ENCODE measurements at places on chromosomes 13 and 19.

- no peak for DNase-seq
Measured at GRCh38 chr13:52012512-52012836, 276 bp downstream of the ALG11 start.

- DNase-seq: no peak
Measured at GRCh38 chr13:112776971-112777370, 87.1 kb downstream of the ATP11A start.

DNA sequence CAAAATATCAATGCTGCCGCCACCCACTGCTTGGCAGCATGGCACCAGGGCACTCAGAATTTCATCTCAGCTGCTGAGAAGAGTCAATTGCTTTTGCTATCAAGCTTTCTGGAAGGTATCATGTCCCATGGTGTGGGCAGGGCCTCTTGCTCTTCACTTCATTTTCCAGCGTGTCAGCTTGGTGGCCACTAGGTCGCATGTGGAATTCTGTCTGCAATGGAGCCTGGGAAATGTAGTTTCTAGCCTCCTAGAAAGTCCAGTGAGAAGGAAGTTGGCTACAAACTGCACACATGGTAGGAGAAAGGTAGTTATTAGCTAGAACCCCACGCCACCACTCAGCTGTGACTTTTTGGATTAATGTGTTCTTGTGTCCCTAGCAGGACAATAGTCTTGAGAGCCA lies 105.3 kb downstream of the MYO16 start:
- DNase-seq: no peak

- DNase-seq: peak; percentile 17
Measured at GRCh38 chr19:53132141-53132991, at the start of gene ZNF415. ZNF415 (minus strand) TSS chr19:53132910; CDS start chr19:53122676, 10,234 bp downstream.

DNA sequence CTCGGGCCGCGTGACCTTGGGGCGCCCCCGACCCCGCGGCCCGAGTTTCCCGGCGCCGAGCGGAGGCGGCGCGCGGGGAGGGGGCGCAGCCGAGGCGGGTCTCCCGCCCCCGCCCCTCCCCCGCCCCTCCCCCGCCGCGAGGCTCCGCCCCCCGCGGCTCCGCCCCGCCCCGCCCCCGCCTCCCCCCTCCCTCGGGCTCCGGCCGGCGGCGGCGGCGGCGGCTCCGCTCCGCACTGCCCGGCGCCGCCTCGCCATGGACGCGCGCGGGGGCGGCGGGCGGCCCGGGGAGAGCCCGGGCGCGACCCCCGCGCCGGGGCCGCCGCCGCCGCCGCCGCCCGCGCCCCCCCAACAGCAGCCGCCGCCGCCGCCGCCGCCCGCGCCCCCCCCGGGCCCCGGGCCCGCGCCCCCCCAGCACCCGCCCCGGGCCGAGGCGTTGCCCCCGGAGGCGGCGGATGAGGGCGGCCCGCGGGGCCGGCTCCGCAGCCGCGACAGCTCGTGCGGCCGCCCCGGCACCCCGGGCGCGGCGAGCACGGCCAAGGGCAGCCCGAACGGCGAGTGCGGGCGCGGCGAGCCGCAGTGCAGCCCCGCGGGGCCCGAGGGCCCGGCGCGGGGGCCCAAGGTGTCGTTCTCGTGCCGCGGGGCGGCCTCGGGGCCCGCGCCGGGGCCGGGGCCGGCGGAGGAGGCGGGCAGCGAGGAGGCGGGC lies at the start of gene HCN2:
Gene HCN2, plus strand, starts transcription at position 189 of the 703 bp plus-strand sequence. Its CDS starts 65 bp downstream, at position 254.
- DNase-seq: no peak

- no peak for DNase-seq
Measured at GRCh38 chr13:23622985-23623384, 52.8 kb downstream of the TNFRSF19 start.

DNA sequence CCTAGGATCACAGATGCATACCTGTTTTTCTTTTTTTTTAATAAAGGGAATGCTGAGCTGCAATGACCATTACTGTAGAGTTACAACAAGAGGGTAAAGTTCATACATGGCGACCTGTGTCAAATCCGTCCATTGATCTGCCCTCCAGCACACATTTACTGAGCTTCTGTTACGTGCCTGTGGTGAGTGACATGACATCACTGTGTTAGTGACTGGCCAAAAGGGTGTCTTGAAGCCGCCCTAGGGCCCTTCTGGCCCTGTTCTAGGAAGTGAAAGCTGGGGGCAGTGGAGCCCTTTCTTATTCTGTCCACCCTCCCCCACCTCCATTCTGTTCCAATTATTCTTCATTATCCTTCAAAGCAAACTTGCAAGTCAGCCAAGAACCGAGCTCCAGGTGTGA lies 66.3 kb downstream of the ZIC5 start:
- no peak for DNase-seq

GRCh38 chr19:7654401-7654800 lies 14.4 kb upstream of the RETN start:
- DNase-seq: no peak

GRCh38 chr19:8085598-8086408 lies 33.2 kb downstream of the CCL25 start:
- no peak for DNase-seq

DNA sequence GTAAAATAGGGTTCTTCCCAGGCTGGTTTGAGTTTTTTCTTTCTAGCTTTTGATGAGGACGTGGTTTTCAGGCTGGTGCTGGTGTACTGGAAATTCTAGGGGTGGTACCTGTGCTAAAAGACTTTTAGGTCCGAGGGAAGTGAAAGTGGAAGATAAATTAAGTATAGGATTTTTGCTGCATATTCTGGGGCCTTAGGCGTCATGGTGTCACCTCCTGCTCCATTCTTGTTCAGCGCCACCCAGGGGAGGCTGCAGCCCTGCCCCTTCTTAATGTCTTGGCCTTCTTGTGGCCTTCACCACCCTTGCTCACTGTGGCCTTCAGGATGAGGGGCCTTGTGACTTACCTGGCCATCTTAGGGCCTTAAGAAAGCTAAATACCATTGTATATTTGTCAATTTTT lies 12.4 kb downstream of the ZNF552 start:
- no peak for DNase-seq

DNA sequence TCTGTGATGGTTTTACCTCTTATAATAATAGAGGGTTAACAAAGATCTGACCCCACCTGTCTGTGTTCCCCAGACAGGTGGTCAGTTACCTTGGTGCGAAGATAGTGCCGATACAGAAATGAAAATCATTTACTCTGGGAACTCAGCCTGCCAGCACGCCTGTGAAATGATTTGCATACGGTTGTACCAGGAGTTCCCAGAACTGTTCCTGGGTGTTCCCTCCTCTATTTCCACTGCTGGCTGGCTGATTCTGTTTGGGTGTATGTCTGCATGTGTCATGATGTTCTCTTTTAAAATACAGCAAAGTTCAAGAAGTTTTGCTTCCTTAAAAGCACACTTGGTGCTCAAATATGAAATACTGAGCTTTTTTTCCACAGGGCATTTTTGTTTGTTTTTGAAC lies 527.1 kb downstream of the FGF9 start:
- DNase-seq: no peak

DNA sequence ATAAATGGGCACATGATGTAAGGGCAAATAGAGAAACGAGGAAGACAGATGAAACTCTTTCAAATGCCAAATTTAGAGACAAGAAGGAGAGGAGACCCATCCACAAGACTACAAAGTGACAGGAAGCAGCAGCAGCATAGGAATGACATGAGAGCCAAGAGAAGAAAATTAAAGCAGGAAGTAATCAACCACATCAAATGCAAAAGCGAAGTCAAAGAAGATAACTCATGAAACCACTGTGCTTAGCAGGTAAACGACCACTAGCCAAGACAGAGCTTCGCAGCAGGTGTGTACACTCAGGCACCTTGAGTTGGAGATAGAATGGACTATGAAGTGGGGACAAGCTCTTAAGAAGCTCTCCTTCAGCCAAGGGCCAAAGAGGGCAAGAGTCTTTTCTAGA lies 64.1 kb downstream of the KLF12 start:
- DNase-seq: no peak

DNA sequence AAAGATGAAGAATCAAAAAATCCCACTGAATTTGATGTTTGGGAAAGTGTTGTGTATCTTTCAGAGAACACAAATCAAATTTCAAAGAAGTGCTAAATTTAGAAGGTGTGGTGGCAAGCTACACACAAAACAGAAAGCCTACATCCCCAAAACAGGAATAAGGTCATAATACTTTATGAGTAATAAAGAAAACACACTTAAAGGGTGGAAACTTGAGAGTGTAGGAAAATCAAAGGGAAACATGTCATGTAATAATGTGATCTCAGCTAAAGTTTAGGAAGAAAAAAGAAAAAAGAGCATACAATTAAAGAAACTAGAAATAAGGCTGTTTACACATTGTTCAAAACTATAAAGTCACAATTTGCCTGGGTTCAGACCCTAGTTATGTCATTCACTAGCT lies 668.7 kb downstream of the PCDH17 start:
- DNase-seq: no peak

- DNase-seq: no peak
Measured at GRCh38 chr13:96796091-96796633, 198.1 kb downstream of the OXGR1 start.

DNA sequence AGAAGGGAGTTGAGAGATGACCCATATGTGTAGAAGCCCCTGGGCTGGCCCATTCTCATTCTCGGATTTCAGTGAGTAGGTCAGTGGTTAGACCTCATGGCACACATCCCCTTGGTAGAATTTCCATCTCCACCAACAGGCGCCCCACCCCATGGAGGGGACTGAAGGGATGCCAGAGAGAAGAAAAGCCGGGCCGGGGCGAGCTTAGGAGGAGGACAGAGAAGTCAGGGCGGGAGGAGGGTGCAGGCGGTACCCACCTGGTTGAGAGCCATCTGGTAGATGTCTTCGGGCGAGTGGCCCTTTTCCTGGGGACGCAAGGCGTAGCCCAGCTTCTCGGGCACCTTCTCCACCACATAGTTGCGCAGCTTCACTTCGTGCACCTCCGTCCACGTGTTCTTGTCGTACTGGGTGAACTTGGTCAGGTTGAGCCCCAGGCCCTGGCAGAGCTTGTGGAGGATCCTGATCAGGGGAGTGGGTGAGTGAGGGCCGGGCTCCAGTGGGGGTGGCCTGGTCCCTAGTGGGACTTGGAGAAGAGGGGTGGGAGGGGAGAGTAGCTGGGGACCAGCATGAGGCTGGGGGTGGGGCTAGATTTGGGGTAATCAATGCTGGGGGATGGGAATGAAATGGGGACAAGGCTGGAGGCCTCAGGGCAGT lies 2.5 kb downstream of the IL4I1 start:
- DNase-seq: no peak

DNA sequence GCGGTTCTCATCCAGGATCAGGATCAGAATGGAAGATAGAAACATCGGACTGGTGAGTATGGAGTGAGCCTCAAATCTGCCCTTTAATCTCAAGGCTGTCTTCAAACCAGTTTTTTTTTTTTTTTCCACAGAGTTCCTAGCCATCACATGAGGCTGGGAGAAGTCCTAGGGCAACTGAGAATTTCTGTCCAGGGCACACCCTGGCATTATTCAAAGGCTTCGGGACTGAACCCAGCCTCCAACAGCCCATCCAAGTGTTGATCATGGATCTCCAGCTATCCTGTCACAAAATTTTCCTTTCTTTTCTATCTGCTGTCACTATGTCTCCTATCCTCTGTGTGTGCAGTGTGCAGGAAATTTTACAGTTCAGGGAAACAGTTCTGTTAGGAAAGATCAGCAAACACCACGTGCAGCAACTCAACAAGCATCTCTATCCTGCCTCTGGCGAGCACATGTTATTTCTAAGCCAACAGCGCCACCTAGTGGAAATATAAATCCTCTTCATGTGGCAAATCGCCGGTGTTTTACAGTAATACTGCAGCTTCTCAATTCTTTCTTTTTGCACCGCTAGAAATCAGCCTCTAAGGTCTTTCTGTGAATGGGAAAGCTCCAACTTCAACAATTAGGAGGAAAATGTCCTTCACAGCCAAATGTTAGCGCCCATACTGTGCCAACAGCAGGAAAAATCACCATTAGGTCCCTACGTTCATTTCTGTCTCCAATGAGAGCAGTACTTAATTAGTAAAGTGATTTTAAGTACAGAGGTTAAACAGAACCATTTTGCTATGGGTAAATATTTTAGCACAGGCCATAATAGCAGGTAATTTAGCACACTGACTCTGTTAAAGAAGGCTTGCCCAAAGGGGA lies 21.4 kb upstream of the ZNF181 start:
- DNase-seq: peak; percentile 30

DNA sequence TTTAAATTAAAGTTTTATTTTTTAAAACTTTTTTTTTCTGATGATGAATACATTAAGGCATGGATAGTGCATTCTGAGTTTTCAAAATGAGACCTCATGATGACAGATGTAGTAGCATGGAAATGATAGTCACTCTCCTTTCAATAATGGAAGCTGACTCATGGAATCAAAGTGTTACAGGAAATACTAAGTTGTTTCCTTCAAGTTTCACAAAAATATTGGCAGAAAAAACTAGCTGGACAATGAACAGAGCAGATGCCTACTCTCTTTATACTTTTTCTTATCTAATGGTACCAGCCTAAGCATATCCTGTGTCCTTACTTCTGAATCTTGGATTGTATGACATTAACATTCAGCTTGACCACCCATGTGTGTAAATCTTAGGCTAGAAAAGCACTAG lies 1337.3 kb downstream of the PCDH9 start:
- no peak for DNase-seq

DNA sequence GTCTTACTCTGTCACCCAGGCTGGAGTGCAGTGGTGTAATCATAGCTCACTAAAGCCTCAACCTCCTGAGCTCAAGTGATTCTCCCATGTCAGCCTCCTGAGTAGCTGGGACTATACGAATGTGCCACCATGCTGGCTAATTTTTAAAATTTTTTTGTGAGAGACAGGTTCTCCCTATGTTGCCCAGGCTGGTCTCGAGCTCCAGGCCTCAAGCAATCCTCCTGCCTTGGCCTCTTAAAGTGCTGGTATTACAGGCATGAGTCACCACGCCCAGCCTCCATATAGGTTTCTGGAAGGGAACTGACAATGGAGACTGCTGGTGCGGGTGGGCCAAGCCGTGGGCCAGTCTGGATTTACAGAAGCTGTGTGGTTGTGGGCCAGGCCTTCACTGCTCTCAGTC lies 189.2 kb downstream of the URI1 start:
- DNase-seq: no peak

- no peak for DNase-seq
Measured at GRCh38 chr19:571566-571974, 826 bp upstream of the BSG start.

- no peak for DNase-seq
Measured at GRCh38 chr19:46372901-46373490, 26.1 kb downstream of the PPP5C start.

GRCh38 chr19:39655613-39656012 lies at the start of gene LGALS16:
LGALS16 (plus strand) TSS chr19:39655913; CDS start chr19:39655962, 49 bp downstream.
- DNase-seq: no peak

Data from stimulated activated CD8-positive, alpha-beta memory T cell treated with anti-CD3 and anti-CD28 coated beads, Interleukin-15, amount 100 ng/mL, for 4 hours (primary cell).